T-helper 22 cell (primary cell): ENCODE measurements at places on chromosomes 16 and 17.

DNA sequence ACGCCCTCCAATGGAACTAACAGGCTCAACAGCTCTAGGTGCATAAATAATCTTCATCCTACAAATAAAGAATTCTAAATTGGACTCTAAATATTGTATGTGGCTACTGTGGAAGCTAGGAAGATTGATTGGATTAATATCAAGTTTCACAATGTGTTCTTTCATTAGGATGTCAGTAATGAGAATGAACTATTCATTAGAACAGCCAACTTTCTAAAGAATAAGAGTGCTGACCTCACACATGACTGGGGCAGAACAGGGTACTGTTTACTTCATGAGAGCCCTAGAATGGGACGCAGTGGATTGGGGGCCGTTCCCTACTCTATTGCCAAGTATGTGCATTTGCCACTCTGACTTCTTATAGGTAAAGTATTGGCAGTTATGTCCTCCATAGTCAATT is 528.2 kb upstream of the RBFOX1 start:
- no peak for DNase-seq

DNA sequence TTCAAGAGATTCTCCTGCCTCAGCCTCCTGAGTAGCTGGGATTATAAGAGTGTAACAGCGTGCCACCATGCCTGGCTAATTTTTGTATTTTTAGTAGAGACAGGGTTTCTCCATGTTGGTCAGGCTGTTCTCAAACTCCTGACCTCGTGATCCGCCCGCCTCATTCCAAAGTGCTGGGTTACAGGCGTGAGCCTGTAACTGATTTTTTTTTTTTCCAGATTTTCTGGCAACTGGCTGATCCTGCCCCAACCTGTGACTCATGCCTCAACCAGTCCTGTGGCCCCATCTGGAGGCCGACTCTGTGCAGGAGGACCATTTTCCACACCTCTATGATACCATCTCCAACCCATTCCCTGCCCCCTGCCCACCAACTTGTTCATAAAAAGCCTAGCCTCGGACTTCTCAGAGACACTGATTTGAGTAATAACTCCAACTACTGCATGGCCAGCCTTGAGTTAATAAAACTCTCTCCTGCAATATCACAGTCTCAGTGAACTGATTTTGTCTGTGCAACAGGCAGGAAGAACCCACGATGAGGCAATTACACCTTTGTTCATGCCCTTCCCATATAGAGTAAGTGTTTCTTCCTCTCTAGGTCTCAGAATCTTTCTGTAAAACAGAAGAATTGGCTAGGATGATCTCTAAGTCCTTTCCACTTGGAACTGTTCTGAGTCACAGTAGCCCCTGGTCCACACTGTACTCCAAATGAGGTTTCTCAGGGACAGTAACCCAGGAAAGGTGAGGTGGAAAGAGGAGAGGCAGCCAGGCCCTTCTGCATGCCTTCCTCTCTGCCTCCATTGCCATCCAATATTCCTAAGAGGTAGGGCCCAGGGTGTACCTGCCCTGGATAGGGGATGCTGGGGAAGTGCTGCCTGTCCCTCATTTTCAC is 8.8 kb upstream of the CNOT1 start:
- DNase-seq = no peak

GRCh38 chr16:51439271-51439670 is 288.2 kb upstream of the SALL1 start:
- DNase-seq = no peak

GRCh38 chr16:2956579-2956956 is 7.5 kb upstream of the KREMEN2 start:
- no peak for DNase-seq

GRCh38 chr16:1772908-1773702 is at the start of gene MRPS34:
Gene MRPS34, minus strand, starts transcription at chr16:1773134. Its CDS starts 15 bp downstream, at chr16:1773119.
- peak; percentile 57 for DNase-seq

- DNase-seq = no peak
Observed at GRCh38 chr17:4449736-4450135, 16.0 kb downstream of the SPNS3 start.

DNA sequence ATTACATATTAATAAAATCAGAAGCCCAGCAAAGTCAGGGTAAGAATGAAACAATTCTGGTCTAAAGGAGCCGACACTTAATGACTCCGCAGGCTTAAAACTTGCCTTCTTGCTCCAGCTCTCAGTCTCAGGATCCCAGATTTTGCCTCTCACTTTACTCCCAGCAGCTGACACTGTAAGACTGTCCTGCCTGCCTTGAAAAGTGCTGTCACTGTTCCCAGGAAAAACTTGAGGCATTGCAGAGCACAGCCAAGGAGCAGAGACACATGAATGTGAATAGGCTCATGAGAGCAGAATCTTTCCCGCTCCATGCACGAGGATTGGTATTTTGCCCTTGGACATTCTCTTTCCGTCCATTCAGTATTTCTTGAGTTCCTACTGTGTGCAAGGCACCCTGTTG is 457.6 kb upstream of the ZFHX3 start:
- DNase-seq = no peak

GRCh38 chr17:16439811-16440351 is 24.5 kb downstream of the TRPV2 start:
- peak; percentile 33 for DNase-seq

DNA sequence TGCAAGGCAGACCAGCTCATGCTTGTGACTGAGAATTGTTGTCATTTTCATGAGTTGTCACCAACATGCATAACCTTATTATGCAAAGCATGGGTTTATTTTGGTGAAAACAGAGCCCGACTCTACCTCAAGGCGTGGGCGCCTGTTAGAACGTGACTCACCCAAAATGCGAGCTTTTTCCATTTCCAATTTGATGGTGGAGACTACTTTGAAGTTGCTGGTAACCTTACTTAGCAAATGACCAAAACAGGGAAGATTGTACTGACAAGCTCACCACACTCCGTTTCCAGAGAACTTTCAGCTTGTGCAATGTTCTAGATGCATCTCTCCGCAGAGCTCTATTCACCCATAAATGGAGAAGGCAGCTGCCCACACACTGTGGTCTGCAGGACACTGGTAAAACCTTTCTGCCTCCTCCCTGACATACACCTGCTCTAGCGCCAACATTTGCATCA is 284.5 kb downstream of the MAF start:
- DNase-seq = no peak

DNA sequence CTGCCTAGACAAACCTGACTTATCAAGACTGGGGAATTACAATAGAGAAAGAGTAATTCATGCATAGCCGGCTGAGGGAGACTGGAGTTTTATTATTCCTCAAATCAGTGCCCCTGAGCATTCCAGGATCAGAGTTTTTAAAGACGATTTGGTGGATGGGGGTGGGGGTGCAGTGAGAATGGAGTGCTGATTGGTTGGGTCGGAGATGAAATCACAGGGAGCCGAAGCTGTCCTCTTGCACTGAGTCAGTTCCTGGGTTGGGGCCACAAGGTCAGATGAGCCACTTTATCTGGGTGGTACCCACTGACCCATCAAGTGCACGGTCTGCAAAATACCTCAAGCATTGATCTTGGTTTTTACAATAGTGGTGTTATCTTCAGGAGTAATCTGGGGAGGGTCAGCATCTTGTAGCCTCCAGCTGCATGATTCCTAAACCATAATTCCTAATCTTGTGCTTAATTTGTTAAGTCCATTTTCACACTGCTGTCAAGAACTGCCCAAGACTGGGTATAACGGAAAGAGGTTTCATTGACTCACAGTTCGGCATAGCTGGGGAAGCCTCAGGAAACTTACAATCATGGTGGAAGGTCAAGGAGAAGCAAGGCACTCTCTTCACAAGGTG is 69.6 kb downstream of the MARF1 start:
- DNase-seq = no peak

GRCh38 chr17:68861602-68862001 is 93.6 kb downstream of the ABCA8 start:
- DNase-seq = no peak

GRCh38 chr17:6910987-6911603 is 79.6 kb upstream of the TEKT1 start:
- no peak for DNase-seq

DNA sequence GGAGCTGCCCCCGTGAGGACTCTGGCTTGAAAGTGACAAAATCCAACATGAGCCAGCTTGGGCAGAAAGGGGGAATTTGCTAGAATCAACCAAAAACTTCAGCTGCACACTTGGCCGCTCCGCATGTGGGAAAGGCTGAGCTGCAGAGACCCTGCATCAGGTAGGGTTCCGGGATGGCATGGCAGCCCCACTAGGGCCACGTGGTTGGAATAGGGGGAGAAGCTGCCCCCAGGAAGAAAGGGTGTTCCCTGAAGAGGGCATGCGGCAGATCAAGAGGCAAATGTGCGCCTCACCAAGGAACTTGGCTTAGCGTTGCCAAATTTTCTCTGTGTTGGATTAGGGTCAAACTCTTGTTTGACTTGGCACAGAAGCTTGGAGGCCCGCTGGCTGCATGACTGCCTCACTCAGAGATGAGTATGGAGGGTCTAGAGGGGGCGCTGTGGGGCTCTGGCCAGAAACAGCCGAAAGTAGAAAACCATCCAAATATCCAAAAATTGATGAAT is 29.2 kb upstream of the WFIKKN2 start:
- no peak for DNase-seq

DNA sequence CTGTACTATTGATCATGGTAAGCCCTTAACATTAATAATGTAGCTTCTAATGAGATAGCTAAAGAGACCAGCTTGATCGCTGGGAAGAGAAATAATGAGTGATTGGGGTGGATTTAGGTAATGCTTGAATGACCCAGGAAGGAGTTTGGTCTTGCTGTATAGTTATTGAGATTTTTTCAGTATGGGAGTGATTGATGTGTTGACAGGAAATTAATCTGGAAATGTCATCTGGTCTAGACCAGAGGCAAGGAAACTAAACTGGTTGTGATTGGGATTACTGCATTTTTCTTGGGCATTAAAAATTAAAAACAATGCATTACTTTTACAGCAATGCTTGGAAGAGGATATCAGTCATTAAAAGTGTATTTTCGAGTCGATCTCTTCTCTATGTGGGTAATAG is 11.8 kb downstream of the TEFM start:
- no peak for DNase-seq

DNA sequence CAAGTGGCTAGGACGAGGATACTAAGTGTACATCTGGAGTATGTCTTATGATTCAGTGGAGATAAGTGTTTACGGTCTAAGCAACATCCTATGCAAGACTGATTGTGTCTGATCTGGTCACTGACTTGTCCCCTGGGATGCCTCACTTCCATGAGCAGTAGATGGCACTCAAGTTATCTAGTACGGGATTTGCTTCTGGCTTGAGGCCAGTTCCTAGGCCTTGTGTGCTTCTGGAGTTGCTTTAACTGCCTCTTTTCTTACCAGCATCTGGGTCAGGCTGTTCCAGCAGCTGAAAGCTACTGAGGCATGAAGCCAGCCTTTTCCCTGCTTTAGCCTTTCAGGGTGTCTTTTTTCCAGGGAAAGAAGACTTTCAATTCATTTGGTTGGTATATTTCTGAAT is 23.0 kb downstream of the SUPT6H start:
- no peak for DNase-seq

- no peak for DNase-seq
Observed at GRCh38 chr17:48596000-48596734, 2.6 kb upstream of the HOXB5 start.

DNA sequence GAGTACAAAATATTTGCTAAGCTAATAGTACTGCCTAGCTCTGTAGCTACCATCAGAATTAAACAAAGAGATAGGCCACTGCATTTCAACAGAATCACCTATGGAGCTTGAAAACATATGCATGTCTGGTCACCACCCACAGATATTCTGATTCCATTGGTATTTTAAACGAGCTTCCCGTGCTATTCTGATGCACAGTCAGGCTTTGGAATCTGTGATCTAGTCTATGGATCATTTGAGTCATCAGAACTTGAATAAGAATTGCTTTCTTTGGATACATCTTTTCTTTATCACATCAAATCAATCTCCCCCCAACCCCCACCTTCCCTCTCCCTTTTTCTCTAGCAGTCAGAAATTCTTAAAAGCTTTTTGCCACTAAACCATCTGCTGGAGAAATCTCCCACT is 124.7 kb downstream of the NPIPB5 start:
- DNase-seq = no peak

DNA sequence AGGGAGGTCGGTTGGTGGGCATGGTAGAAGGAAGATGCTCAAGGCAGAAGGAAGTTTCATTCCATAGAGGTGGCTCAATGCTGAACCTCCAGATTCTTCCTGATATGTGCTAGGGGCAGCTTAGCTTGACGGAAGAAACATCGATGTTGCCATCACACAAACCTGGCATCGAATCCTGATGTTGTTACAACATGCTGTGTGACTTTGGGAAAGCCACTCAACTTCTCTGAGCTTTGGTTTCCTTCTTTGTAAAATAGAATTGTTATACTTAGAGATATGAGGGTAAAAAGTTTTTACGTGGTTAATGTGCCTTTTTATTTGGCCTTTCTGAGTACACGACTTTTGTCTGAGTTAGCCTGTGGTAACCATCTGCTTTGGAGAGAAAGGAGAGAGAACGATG is 287.9 kb downstream of the SHISA9 start:
- DNase-seq = no peak

DNA sequence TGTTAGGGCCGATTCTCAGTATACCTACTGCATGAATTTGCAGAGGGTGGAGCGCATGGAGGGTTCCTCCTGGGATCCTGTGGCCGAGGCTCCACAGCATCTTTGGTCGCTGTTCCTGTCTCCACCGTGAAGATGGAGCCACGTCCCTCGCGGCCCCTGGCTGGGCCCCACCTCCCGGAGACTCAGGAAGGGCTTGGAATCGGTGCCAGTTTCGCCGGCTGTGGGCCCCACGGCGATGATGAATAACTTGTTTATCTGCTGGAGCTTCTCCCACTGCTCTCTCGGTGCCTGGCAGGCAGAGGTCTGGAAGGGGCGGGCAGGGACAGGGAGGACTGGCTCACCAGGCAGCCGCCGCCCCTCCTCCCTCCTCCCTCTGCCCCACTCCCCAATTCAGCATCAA is 8.1 kb downstream of the SLC5A11 start:
- no peak for DNase-seq

GRCh38 chr16:84332975-84333684 is 35.2 kb upstream of the ATP2C2 start:
- DNase-seq = no peak

- no peak for DNase-seq
Observed at GRCh38 chr16:4351880-4352279, 759 bp upstream of the PAM16 start.
